ENCODE measurements at places on chromosomes 6 and 20. TPM values are rescaled to one million over a fixed set of nuclear protein-coding genes. Genes with fewer than 3 reads are reported as not detected.
A peak's percentile ranks its signal among the peaks of the same experiment; 100 is the strongest.

DNA sequence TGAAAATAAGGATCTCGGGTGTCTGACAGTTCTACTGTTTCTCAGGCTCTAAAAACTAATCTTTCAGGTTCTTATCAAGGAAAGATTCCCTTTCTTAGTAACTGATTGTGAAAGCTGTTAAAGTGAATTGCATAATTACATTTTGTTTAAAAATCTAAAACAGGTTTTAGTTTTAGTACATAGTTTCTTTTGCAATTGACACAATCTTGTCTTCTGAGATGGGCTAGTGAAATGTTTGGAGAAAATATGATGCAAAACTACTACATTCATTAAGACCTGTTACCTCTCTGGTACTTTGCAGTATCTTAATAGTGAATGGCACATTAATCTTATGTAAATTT lies 298.4 kb downstream of the UTRN start:
- DNase-seq, result no peak

GRCh38 chr6:106383573-106383972 lies 23.1 kb downstream of the CRYBG1 start:
- no peak for DNase-seq

GRCh38 chr6:70849348-70850069 lies 107.4 kb downstream of the B3GAT2 start:
- DNase-seq, result no peak

- no peak for DNase-seq
Measured at GRCh38 chr6:96301023-96301422, 220.6 kb upstream of the UFL1 start.

DNA sequence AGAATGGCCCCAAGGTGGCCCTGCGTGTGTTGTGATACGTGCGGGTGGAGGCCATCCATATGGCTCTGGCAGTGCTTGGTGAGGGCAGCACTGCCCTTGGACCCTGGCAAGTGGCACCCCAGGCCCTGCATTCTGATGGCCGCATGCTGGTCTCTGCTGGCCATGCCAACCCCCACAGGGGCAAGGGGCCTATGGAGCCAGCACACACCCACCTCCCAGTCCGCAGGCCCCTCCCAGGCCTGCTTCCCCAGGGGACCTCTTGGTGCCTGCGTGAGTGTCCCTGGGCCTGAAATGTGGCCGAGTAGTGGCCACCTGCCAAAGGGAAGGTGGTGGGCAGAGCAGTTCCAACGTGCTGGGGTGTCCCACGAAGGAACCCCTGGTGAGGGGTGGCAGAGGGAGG lies 17.6 kb downstream of the NQO2 start:
- no peak for DNase-seq

- DNase-seq, result no peak
Measured at GRCh38 chr6:4088704-4089103, 9.8 kb upstream of the FAM217A start.

- no peak for DNase-seq
Measured at GRCh38 chr6:81634155-81634880, 118.2 kb downstream of the TENT5A start.

GRCh38 chr20:1328680-1329330 lies at the start of gene SDCBP2:
Gene SDCBP2, minus strand, starts transcription at chr20:1329139. Its CDS starts 8,723 bp downstream, at chr20:1320416.
- peak; percentile 90 for DNase-seq

GRCh38 chr6:79710127-79710526 lies 79.0 kb downstream of the SH3BGRL2 start:
- no peak for DNase-seq

GRCh38 chr20:25229486-25230165 lies 18.3 kb upstream of the PYGB start:
- no peak for DNase-seq

- no peak for DNase-seq
Measured at GRCh38 chr6:108407904-108408827, 113.3 kb downstream of the AFG1L start.

- DNase-seq, result no peak
Measured at GRCh38 chr6:67248077-67248476, 1387.0 kb upstream of the ADGRB3 start.

The CTCFL gene
- not detected for total RNA-seq

The EGFL8 gene
- total RNA-seq, result 40.8 TPM

The LAMA2 gene
- total RNA-seq, result 80.8 TPM

The TP53TG5 gene
- total RNA-seq, result not detected

The PIGT gene
- 33.6 TPM for total RNA-seq

The FUT9 gene
- total RNA-seq, result 0.04 TPM

The FAM209A gene
- total RNA-seq, result not detected
